Fibroblast of skin of right quadriceps (primary cell): ENCODE measurements at places on chromosomes 12 and 14.
A peak's percentile ranks its signal among the peaks of the same experiment; 100 is the strongest.

DNA sequence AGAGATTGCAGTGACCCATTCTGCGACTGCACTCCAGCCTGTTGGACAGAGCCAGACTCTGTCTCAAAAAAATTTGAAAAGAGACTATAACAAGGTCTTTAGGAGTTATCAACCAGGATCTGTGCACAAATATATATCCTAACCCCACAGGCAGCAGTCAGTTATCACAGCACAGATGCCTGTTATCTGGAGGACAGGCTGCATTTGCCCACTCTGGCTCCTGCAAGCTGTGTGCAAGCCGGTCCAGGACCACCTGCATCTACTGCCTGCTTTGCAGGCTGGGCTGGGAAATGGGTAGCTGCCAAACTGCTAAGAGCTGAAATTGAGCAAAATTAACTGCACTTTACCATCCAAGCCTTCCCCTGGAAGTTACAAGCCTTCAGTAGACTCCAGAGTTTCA, 21.4 kb upstream of the RCOR1 start:
- DNase-seq, result no peak

GRCh38 chr14:69580009-69580577, 5.4 kb upstream of the CCDC177 start:
- peak; percentile 83 for DNase-seq

GRCh38 chr14:23694949-23695663, 58.9 kb downstream of the DHRS2 start:
- DNase-seq, result peak; percentile 30

DNA sequence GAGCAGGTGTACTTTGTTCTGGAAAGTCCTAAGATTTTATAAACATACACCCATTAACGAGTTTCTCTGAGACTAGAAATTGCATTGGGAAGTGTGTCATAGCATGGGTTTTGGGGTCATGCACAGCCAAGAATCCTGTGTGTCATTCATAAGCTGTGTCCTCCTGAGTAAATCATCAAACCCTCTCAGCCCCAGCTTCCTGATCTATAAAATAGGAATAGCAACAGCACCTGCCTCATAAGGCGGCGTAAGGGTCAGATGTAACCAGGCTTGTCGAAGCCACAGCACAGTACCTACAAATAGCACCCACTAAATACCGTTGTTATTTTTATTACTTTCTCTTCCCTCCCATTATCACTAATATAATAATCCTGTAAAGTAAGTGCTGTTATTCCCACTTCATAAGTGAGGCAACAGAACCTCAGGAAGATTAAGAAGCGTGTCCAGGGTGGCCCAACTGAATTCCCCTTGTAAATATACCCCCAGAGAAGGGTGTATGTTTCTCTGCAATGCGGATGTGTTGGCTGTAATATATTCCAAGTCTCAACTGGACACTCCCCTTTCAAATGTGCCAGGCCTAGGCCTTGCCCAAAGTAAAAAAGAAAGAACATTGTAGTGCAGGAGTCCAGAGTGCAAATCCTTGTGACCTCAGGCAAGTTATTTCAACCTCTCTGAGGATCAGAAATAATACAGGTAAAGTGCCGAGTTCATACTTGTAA, 188.3 kb upstream of the BCL2L14 start:
- no peak for DNase-seq

GRCh38 chr12:68368327-68368726, 36.2 kb upstream of the MDM1 start:
- no peak for DNase-seq

GRCh38 chr12:10613349-10614055, at the start of gene MAGOHB:
MAGOHB (minus strand) TSS chr12:10613609; CDS start chr12:10613532, 77 bp downstream.
- peak; percentile 98 for DNase-seq

DNA sequence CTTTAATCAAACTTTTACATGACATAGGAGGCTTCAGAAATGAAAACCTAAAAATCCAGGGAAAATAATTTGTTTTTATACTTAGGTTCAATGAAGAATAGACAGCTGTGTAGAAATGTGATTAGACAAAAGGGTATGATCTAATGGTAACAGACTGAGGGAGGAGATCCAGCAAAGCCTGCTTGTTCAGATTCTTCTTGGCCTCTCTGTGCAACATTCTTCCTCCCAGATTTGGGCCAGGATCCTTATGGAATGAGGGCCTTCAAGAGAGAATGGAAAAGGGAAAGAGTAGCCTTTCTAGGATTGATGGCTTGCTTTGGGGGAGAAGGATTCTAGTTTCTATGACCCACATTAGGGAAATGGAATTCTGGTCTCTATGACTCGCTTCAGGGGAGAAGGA, 94.5 kb upstream of the G2E3 start:
- DNase-seq, result no peak

DNA sequence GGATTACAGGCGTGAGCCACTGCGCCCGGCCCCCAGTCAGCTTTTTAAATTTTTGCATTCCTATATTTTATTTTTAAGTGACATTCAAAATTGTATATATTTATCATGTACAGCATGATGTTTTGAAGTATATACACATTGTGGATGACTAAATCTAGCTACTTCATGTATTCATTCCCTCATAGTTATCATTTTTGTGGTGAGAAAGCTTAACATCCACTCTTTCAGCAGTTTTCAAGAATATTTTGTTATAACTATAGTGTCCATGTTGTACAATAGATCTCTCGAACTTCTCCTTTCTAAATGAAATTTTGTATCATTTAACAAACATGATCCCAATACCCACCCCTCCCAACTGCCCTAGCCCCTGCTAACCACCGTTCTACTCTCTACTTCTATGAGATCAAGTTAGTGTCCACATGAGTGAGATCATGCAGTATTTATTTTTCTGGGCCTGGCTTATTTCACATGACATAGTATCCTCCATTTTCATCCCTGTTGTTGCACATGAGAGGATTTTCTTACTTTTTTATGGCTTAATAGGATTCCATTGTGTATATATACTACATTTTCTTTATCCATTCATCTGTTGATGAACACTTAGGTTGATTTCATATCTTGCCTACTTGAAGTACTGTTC, 8.8 kb upstream of the HEBP1 start:
- peak; percentile 50 for DNase-seq

- DNase-seq, result no peak
Observed at GRCh38 chr12:12600659-12601058, 11.0 kb upstream of the CREBL2 start.

DNA sequence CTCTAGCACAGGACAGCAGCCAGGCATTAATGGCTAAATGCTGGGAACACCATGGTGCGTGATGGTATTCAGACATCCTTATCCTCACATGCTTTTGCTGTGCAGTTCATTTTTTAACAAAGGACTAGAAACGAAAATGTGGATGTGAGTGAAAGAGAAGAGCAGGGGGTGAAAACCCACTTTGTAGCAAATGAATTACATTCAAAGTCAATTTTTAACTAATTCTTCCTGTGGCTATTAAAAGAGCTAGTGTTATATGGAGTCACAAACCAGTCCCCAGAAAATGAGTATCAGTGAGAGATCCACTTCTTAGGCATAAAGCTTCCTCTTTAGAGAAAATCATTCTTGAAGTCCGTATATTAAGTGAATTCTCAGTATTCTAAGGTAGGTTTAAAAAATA, 592.0 kb upstream of the LMO3 start:
- no peak for DNase-seq

DNA sequence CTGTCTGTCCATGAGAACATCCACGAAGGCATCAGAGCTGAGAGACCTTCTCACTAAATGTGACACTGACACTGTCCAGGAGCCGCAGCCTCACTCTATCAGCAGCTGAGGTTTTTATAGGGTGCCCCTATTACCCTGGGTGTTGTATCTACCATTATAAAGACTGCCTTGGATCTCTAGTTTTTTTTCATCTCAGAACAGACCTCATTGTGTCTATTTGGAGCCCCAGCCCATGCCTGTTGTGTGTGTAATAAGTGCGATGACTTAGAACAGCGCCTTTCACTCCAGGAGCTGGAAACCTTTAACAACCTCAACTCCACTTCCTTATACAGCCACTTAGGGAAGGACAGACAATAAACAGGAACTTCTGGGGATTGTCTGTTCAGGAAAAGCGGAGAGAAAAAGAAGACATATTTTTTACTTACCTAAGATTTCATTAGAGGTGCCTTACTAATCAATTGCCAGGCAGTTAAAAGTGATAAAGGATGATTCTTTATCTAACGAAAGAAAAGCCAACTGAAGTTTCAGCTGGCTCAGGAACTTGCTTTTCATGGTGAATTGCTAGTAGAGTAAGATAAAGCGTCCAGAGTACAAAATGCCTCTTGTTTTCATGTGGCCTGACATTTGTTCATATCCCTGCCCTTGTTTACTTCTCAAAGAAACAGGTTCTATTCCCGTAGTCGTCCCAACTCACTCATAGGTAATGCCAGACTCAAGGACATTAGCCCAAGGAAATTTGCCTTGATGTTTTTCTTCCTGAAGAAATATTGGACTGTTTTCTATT, 420.6 kb downstream of the RAD51B start:
- DNase-seq, result no peak

GRCh38 chr14:100030452-100031153, 34.6 kb upstream of the EVL start:
- DNase-seq, result peak; percentile 95

DNA sequence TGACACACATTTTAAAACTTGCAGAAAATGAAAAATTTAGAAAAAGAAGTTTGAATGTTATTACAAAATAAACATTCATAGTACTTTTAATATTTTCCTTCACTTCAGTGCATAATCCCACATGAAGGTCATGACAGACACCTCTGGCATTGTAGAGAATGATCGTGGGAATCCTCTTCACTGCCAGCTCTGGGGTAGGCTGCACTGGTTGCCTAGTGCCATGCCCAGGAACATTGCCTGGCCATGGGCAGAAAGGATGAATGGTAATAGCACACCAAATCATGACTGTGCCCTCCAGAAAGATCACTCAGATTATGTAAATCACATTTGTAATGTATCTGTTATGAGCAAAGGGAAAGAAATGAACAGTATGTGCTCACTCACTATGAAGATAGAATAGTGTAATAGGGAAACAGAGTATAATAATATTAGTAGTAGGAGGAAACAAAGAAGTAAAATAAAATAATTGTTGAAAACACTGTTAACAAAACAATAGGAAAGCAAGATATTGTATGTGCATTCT, 161.6 kb downstream of the PLCZ1 start:
- DNase-seq, result no peak

- DNase-seq, result peak; percentile 98
Observed at GRCh38 chr14:29144621-29145020, 378.0 kb downstream of the FOXG1 start.

- no peak for DNase-seq
Observed at GRCh38 chr14:94775091-94775870, 5.4 kb upstream of the GSC start.

DNA sequence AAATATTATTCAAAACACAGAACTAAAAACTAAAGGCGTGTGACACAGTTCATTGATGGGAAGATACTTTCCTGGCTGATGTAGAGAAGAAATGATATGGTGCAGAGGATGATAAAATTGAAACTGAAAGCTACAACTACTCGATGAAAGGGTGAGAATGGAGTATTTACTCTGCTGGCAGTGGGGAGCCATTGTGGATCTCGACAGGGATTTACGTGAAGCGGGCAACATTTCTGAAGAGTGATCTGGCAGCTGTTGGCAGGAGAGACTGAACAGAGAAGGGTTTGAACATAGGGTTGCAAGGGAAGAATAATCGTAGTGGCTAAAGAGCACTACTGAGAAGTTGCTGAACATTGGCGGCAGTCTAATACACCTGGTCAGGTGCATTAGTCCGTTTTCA, 464.9 kb downstream of the PDZRN4 start:
- no peak for DNase-seq

GRCh38 chr12:79360286-79360685, 330.5 kb downstream of the PAWR start:
- no peak for DNase-seq

GRCh38 chr14:58455593-58456265, 28.2 kb downstream of the KIAA0586 start:
- DNase-seq, result no peak

- peak; percentile 43 for DNase-seq
Observed at GRCh38 chr12:3061059-3061458, 16.1 kb upstream of the TSPAN9 start.

DNA sequence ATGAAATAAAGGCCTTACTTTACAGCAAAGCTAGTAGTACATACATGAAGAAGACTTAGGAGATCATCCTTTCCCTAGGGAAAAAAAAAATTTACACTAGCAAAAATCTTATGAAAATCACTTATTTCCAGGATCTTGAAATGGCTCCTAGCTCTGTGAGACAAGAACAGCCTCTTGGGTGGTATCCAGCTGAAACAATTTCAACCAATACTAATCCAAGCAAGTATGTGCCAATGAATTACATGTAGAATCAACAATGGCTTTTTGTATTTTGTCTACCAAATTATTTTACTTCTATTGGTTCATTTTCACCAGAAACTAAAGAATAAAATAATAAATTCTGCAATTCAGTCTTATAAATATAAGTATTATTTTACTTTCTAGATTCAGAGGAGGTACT, 2.7 kb upstream of the SLCO1A2 start:
- no peak for DNase-seq

DNA sequence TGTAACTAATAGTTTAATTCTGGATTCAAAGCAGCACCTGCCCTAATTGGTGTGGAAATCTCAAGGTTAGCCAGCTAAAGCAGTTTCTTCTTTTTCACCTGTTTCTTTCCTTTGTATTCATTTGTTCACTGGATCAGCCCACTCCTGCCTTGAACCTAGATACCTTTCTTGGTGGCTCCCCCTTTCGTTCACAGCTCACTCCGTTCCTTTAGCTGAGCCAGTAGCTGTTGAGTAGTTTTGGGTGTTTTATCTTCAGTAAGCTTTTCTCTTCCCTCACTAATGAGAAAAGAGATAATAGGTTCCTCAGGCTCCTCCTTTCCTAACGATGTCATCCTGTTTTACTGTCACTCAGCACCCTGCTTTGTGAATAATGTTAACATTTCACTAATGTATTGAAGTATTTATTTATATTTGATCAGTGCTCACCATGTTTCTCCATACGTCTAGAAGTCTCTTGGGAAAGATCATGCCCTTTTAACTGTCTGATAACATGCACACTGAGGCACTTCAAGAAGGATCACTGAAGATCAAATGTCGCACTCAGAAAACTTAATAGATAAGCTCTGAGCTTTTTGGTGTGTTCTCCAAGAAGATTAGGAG, 121.1 kb downstream of the TGFB3 start:
- DNase-seq, result no peak

DNA sequence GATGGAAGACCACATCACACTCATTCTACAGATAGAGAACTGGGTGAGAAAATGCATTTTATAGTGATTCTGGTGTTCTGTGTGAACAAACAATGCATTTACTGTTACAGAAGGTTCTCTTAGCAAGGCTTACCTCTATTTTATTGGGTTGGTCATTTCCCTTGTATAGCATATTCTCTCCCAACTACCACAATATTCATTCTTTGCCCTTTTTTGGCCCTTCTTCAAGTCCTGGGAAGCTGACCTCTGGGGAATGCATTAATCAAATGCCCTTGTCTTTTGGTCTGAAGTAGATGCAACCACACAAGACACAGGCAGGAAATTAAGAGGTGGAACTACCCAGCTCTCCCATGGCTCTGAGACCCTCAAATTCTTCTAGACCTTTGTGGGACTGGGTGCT, 19.5 kb downstream of the DCN start:
- DNase-seq, result no peak

- DNase-seq, result no peak
Observed at GRCh38 chr12:68919581-68920239, 13.3 kb downstream of the CPM start.
